ENCODE measurements at places on chromosomes 2 and 18. TPM values are rescaled to one million over a fixed set of nuclear protein-coding genes. Genes with fewer than 3 reads are reported as not detected.

Gene SLC5A7
- not detected for total RNA-seq

Gene CYP27A1
- 0.64 TPM for total RNA-seq

Gene FKBP1B
- 6.4 TPM for total RNA-seq

Gene SPDYA
- total RNA-seq: 0.68 TPM

Gene CRACDL
- total RNA-seq: 0.34 TPM

Gene CNDP1
- total RNA-seq: not detected

Gene MC4R
- not detected for total RNA-seq

Gene AKAIN1
- total RNA-seq: not detected

Gene RAMP1
- total RNA-seq: 0.34 TPM

Gene ABCG8
- not detected for total RNA-seq

Gene PSME4
- total RNA-seq: 67.8 TPM

Gene ARHGAP15
- not detected for total RNA-seq

Gene EPB41L3
- 0.68 TPM for total RNA-seq

Gene ORMDL1
- 43.1 TPM for total RNA-seq

Gene GKN2
- not detected for total RNA-seq
